Activated T-helper 1 cell treated with Interleukin-2 at 50 U/mL for 16 hours (primary cell): ENCODE measurements at places on chromosomes 2 and 18.

- DNase-seq = no peak
Measured at GRCh38 chr2:28589746-28590463, 94.0 kb downstream of the PLB1 start.

GRCh38 chr2:56681659-56682396 is 498.0 kb downstream of the CCDC85A start:
- no peak for DNase-seq

GRCh38 chr2:186101616-186102015 is 363.0 kb downstream of the FSIP2 start:
- DNase-seq = no peak

- DNase-seq = no peak
Measured at GRCh38 chr2:231312066-231312465, 83.4 kb upstream of the B3GNT7 start.

- no peak for DNase-seq
Measured at GRCh38 chr18:73639788-73640187, 507.8 kb downstream of the FBXO15 start.

DNA sequence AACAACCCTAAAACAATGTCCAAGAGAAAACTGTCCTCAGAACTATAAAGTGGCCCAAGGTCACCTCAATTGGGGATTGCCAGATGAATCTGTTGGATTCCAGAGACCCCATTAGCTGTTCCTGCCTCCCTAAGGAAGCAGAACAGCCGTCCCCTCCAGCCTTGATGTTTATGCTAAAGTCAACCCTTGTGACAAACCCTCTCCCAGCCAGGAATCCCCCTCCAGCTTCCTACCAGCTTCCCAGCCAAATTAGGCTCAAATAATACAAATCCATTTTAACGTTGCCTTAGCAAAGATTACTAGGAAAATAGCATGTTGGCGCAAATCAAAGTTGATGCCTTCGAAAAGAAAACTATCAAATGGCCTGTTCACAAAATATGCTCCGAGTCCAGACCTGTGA is 105.7 kb upstream of the DAPL1 start:
- no peak for DNase-seq
